Activated T-helper 9 cell treated with anti-CD3 and anti-CD28 coated beads, Interleukin-2, amount 50 U/mL, for 16 hours (primary cell): ENCODE measurements at places on chromosomes 5 and 9.

DNA sequence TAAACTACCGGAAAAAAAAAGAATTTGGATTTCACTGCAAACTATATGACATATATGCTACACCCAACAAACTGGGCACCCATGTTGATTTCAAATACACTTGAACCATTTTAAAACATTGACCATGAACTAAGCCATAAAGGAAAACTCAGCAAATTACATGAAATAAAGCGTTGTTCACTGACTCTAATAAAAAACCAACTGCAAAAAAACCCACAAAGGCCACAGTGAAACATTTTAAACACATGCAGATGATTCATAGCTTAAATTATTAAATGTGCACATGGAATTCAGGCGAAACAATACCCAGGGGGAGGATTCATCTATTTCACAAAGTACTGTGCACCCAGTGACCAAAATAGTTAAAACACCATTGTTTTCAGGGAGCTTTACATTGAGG is 33.3 kb downstream of the MTRR start:
- no peak for DNase-seq

- DNase-seq = no peak
Measured at GRCh38 chr5:14257995-14258403, 114.9 kb downstream of the TRIO start.

GRCh38 chr9:132474253-132474652 is 64.2 kb downstream of the CFAP77 start:
- no peak for DNase-seq

DNA sequence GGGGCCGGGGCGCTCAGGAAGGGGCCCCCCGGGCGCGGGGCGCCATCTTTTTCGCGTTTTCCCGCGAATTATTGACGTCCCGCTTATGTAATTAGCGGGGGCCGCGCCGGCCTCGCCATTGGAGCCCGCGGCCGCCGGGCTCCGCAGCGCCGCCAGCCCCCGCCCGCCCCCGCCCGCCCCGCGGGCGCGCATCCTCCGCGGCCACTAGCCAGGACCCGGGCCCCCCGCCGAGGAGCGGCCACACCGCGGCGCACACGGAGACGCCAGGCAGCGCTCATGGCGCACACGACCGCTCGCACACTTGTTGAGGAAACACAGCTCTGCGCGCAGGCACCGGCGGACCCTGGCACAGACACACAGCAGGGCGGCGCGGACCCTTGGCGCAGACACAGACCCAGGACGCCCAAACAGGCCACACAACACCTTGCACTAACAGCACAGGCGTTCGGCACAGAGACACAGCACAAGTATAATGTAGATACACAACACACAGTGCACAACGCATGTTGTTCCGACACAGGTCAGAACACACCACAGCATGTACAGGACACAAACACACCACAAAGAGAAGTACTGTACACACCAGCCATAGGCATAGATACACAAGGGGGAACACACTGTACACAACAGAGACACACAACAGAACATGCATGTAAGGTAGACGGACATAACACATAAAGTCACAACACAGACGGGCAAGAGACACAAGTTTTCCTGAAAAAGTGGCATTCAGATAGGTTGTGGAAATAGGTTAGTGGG is 467 bp upstream of the PHF19 start:
- peak; percentile 52 for DNase-seq

GRCh38 chr5:178267876-178268275 is 35.3 kb upstream of the PHYKPL start:
- no peak for DNase-seq

DNA sequence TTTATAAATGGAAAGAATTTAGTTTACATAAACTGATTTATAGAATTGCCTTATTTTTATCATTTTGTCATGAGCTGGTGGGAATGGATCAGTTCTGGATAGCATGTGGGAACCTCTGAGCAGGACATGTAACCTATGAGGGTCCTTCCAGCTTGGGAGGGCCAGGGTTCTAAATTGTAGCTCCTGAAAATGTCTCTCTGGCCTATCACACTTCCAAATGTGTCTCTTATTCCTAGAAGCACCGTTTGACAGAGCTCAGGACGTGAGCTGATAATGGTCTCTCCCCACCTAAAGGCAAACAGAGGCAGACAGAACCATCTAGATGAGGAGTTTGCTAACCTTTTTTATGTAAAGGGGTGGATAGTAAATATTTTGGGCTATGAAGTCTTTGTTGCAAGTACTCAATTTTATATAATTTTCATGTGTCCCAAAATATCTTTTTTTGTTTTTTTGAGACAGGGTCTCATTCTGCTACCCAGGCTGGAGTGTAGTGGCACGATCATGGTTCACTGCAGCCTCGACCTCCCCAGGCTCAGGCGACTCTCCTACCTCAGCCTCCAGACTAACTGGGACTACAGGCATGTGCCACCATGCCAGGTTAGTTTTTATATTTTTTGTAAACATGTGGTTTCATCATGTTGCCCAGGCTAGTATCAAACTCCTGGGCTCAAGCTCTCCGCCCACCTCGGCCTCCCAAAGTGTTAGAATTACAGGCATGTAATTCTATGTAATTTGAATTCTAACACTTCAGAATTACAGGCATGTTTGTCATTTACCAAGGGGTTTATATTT is 4.0 kb downstream of the TRAF1 start:
- DNase-seq = no peak

DNA sequence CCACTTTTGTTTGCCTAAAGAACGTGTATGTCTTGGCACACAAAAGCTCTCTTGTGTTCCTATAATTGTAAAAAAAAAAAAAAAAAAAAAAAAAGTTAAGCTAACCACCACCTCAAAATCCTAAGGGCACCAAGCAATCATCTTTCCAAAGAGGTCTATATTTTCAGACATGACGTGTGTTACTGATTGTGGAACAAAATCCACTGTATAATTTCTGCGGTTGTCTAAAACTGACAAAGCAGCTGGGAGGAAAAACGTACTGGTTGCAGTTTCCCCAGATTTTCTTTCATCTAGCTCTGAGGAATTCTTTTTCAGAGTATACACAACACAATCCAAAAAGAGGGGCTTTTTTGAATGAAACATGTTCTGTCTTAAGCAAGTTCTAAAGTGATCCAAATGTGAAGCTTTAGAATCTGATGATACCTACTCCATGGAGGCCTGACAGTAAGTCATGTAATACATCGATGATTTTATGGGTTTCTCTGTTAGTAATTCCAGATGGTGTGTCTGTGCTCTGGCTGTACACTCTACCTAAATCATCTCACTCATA is 375.6 kb upstream of the NUDT12 start:
- no peak for DNase-seq

DNA sequence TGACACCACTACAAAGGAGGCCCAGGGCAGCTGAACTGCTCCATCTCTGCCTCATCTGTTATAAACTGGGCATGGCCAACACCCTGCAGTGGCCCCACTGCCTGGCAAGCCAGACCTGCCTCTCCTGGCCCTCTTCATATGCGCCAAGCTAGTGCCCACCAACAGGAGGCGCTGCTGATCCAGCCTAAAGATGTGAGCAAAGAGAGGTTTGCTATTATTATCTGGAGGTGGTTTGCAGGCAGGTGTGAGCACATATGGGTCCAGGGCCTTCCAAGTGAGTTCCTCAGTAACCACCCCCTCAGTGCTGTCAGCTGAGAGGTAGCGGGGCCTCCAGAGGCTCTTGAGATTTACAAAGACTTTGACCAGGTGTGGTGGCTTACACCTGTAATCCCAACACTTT is 232.2 kb downstream of the SYK start:
- DNase-seq = peak; percentile 61
